ENCODE measurements at places on chromosomes 7 and 10.

DNA sequence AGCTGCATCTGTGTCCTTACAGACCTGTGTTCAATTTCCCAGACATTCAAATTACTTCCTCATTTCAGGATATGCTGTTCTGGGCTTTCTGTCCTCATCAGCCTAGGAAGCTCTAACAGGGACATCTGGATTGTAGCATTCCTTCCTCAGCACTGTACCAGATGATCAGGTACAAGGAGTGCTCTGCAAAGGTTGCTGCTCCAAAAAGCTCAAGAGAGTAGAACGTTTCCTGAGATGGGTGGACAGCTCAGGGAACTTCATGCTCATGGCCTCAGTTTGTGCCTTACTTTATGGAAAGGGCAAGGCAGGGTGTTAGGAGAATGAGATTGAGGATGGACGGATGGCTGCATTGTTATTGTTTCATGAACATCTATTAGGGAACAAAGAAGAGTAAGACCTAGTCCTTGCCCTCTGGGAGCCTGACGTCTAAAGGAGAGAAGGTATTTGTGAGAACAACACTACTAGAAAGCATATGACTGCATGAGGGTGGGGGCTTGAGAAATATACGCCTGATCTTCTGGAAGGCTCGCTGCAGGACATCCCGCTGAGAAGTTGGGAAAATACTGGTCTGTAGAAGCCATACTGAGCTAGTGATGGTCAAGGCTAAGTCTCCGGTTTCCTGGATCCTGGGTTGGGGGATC, 10.5 kb upstream of the ZNF212 start:
- DNase-seq: no peak

DNA sequence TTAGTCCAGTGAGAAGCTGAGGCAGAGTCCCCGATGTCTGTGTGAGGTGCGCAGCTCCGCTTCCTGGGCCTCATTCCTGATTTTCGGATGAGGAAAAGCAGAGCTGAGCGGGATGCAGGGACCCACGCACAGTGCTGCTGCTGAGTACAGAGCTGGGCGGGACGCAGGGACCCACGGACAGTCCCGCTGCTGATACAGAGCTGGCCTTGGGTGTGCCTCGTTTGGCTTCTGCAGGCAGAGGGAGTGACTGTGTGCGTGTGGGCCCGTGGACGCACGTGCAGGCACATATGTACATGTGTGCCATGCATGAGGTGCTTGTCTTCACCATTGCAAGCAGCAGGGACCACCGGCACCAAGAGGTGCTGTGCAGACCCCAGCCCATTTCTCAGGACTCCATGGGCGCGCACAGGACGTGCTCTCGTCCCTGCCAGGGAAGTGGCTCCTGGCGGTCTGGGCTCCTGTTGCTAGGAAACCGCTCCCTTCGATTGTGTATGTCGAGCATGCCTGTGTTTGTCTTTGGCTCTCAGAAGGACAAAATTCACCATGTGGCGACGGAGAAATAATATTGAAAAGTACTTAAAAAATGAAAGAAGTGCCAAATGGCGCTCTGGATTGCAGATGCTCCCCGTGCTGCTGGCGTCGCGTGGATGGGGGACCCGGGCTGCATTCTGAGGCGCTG, 303.8 kb upstream of the MKI67 start:
- no peak for DNase-seq

DNA sequence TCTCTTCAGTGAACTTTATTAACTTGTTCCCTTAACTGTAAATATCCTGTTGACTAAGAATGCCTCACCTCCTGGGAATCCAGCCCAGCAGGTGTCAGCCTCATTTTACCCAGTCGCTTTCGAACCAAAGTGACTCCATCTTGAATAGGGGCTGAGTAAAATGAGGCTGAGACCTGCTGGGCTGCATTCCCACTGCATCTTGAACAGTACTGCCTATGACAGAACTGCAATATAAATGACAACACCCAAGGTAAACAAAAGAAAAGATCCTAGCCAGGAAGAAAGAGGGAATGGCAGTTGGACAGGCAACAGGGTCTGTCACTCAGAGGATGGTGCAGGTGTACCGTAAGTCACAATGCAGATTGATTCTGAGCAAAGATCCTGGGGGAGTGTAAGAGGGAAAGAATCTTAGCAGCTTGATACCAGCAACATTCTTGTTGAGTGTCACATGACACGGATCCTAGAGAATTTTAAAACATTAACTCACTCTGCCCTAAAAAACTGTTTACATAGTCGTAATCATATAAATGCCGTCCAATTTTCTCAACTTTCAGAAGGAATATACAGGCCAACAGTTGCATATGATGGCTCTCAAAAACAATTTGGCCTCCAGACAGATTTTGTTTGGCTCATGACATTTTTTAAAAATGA, 4.4 kb upstream of the FAM107B start:
- no peak for DNase-seq

- DNase-seq: no peak
Measured at GRCh38 chr7:99395616-99396327, 12.6 kb downstream of the PDAP1 start.

GRCh38 chr10:132676193-132676891, 109.6 kb downstream of the NKX6-2 start:
- no peak for DNase-seq

- DNase-seq: no peak
Measured at GRCh38 chr7:6641305-6642035, 4.4 kb downstream of the ZNF316 start.

- DNase-seq: no peak
Measured at GRCh38 chr7:44695756-44696155, 52.9 kb upstream of the ZMIZ2 start.

- DNase-seq: no peak
Measured at GRCh38 chr7:43480581-43480980, 102.3 kb upstream of the STK17A start.

DNA sequence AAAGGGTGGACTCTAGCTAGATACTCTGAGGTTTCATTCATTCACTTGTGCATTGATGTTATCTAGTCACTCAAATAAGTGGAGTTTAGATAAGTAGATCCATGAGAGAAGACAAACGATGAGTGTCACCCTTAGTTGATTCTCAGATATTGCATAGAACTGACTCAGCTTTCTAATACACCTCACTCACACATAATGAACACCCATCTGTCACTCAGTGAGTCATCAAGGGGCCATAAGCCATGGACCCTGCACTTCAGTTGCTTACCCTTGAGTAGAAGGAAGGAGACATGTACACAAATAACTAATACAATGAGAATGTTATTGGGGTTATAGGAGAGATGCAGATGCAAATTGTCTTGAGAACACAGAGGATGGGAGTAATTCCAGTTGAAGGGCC, 163.8 kb downstream of the SORCS3 start:
- no peak for DNase-seq

DNA sequence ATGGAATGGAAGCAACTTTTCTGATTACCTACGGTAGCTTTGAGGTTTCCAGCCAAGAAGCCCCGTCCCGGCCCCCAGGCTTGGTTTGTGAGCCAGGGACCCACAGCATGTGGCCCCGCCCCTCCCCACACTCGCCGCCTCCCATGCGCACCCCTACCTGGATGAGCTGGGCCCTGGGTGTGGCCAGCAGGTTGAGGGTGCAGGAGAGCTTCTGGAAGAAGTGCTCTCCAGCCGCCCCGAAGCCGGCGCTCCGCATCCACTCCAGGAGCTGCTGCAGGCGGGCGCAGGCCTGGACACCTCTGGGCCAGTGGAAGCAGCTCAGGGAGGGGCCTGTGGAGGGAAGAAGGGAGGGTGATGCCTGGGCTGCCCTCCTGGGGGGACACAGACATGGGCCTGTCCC, 39.7 kb downstream of the AP5Z1 start:
- DNase-seq: no peak

GRCh38 chr7:37110660-37111424, 337.8 kb downstream of the ELMO1 start:
- no peak for DNase-seq

DNA sequence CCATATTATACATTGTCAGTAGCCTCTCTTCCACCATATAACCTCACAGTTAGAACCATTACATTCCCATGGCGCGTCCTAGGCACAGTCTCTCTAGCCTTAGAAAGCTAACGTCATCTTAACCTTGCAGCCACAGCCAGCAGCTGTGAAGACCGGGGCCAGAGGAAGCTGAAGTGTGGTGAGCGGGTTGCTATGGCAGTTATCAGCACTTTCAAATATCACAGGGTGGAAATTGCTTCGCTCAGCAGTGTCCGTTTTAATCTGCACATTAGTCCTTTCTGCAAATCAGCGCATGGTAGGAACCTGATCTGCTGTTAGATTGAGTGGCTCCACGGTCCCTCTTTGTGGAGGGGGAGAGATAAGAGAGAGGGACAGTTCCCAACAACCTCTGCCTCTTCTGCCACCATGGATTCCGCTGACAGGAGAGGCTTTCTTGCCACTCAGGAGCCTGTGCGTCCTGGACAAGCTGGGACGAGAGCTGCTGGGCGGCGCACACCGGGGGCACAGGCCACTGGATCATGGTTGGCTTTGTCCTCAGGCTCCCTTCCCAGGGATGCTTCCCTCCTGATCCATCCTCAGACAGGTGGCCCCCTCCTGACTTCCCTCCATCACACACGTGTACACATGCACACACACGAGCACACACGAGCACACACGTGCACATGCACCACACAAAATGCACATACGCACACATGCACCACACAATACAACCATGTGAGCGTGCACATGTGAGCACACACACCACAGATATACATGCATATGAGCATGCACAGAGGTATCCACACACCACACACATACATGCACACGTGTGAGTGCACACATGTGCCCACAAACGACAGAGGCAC, 93.8 kb downstream of the WDR37 start:
- no peak for DNase-seq

GRCh38 chr7:101680406-101681145, 51.5 kb upstream of the MYL10 start:
- no peak for DNase-seq

DNA sequence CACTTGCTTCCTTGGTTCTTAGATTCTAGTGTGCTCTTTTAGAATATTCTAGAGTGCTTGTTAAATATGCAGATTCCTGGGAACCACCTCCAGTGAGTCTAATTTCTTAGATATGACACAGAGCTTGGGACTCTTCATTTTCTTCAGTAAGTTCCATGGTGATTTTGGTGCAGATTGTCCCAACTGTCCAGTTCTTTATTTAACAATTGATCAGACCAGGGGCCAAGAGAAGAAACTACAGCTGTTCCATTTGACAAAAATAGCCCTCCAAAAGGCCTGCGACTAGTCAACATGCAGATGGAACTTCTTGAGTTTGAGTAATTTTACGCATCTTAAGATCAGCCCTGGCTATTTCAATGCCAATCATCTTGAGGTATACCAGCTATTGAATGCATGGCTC, 760.7 kb downstream of the LRMDA start:
- DNase-seq: no peak

- DNase-seq: no peak
Measured at GRCh38 chr10:121574519-121575166, 23.6 kb downstream of the FGFR2 start.

GRCh38 chr7:44607141-44608068, 978 bp downstream of the OGDH start:
- no peak for DNase-seq

DNA sequence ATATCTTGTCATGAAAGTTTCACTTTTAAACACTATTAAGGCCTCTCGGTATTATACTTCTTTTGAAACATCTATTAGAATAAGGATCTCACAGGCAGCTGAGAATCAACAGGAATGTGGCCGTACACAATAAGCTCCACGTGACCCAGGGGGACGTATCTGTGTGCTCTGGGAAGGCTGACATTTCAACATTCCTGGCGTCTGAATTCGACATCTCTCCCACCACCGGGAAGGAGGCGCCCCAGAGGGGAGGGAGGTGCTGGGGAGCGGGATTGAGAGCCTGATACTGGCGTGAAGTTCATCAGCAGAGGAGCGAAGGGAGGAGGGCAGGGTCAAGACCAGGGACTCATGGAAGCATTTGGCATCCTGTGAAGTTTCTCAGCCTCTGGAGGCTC, 401.3 kb downstream of the DNAJB6 start:
- no peak for DNase-seq

DNA sequence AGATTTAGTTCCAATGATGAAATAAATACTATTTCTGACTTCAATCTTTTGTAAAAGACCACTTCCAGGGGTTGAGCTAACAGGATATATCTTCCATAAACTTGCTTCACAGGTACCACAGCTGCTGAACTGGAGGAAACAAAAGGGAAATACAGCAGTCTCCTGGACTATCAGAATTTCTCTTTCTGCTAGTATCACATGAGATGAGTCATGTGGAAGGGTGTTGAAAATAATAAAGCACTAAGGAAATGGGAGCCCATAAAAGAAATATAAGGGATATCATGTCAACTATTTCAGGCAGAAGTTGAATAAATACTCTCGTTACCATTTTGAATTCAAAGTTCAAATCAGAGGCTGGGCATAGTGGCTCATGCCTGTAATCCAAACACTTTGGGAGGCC, 250.3 kb upstream of the NFE2L3 start:
- no peak for DNase-seq

DNA sequence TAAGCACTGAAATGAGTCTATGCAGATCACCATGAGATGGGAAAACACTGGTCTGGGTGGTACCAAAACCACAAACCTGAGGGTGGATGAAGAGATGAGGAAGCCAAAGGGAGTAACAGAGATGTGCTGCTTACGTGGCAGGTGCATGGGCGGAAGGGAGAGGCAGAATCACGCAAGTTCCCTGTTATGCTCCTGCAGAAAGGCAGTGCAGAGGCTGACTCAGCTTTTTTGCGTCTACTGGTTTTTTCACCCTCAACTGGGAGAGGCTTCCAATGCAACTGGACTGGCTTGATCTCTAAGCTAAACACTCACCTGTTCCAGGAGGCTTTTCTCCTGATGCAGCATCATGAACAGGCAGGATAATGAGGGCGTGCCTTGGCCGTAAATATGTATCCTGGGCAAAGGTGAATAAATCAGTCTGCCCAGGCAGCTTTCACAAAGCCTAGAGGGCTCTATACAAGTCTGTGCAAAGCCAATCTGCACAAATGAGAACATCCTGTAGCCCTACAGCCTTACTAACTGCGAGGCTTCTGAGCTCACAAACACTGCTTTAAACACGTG, 95.4 kb upstream of the AFAP1L2 start:
- peak; percentile 60 for DNase-seq

DNA sequence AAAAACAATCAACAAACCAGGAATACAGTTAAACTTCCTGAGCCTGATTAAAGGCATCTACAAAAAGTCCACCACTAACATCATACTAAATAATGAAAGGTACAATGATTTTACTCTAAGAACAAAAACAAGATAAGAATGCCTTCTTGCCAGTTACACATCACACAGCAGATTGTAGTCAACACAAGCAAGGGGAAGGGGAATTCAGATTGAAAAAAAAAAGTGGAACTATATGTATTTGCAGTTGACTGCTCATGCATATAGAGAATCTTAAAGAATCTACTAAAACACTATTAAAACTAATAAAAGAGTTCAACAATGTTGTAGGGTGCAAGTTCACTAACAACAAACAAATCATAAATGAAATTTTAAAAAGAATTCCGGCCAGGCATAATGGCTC, 28.5 kb downstream of the ZNF33B start:
- no peak for DNase-seq
